ENCODE measurements at places on chromosomes 1 and 21.

- no peak for DNase-seq
Measured at GRCh38 chr21:41703857-41704501, 62.9 kb downstream of the RIPK4 start.

- DNase-seq = no peak
Measured at GRCh38 chr1:202010180-202011015, at the start of gene ELF3. Gene ELF3 (plus strand): TSS chr1:202010587. CDS start chr1:202011137, 550 bp downstream.

GRCh38 chr1:30783256-30783915 is 25.8 kb upstream of the LAPTM5 start:
- DNase-seq = no peak

DNA sequence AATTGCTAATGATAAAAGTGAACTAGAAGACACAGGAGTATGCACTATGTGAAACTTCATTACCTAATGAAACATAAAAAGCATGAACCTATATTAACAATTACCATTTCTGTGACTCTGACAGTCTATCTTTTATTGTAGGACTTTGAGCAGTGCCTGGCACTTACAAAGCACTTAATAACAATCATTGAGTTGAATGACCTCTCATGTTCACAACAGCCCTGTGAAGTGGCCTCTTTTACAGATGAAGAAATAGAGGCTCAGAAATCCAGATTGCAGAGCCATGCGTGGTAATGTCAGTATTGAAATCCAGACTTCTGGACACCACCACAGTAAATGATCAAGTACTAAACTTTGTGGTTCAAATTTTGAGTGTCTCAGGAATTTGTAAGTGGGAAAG is 326.4 kb downstream of the NTNG1 start:
- no peak for DNase-seq

DNA sequence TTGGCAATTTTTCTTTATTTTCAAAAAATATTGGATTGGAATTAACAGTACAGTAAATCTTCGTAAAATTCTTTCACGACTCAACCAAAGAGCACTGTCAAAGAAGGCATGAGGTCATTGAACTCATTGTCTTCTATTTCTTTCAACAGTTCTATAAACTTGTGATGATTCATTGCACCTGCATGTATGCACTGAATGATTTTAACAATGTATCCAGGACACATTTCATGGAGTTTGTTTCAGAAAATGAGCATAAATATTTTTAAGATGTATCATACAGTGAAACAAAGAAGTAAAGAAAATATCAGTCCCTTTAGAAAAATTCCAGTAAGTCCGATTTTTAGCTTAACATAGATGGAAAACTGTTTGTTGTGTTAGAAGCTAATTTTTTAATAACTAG is 33.6 kb upstream of the CD34 start:
- no peak for DNase-seq

DNA sequence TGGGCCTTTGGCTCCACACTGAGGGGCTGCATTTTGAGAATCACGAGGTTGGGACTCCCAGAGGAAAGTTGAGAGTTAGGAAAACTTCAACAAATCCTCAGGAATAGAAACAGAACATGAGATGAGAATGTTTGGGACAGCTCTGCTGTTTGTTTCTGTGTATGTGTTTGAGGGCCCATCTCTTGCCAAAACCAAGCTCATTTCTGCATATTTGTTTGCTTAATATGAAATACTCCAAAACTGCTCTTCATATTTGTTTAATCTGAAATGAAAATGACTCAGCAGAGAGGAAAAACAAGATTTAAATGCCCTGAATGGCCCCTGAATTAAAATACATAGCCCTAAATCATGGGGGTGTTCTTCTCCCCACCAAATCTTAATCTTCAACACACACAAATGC is 78.1 kb downstream of the DDR2 start:
- DNase-seq = no peak

DNA sequence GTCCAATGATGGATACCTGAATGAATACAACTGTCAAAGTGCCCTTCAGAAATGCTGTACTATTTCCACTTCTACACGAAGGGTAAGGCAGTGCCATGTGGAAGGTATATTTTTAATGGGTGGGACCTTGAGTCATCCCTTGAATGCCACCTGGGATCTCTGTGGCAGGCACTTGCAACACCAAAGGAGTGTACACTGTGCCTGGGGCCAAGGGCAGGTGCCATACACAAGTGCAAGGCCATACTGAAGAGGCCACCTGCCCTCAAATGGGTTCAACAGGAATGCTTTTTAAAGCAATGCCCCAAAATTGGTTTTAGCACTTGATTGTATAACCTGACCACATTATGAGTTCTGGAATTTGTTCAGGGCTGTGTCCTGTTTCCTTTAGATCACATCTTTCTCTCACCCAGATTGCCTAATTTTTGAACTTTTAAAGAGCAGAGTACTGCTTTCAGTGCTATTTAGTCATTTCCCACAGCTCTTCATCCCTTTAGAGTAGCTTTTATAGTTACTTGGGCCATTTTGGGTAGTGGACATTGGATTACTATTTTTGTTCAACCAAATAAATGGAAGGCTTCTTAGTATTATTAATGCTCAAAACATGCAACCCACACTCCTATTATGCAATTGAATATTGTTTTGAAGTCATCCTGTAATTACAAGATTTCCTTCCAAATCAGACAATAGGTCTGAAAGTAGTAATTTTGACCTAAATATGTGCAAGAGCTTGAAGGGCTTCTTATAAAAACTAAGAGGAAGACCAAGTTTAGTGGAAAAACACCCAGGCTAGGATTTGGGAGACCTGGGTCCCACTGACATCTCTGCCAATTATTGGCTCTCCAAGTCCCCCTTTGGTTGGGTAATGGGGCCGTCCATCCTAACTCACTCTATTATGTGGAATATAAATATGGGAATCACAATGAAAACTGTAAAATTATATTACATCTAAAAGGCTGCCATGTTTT is 57.2 kb downstream of the LEPR start:
- no peak for DNase-seq

GRCh38 chr1:243490748-243491686 is 235.2 kb downstream of the SDCCAG8 start:
- no peak for DNase-seq

- DNase-seq = no peak
Measured at GRCh38 chr21:15895142-15896106, 165.6 kb downstream of the USP25 start.

- no peak for DNase-seq
Measured at GRCh38 chr1:223240122-223240521, 97.1 kb upstream of the TLR5 start.

DNA sequence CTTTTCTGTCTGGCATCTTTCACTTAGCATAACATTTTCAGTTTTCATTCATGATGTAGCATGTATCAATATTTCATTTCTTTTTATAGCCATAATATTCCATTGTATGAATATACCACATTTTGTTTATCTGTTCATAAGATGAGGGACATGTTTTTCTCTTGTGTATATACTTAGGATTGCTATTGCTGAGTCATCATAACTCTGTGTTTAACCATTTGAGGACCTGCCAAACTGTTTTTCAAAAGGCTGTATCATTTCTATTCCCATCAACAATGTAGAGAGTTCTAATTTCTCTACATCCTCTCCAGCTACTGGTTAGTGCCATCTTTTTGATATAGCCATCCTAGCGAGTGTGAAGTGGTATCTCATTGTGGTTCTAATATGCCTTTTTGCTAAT is 26.2 kb downstream of the MPZL1 start:
- peak; percentile 45 for DNase-seq

GRCh38 chr1:223228931-223229528 is 86.0 kb upstream of the TLR5 start:
- no peak for DNase-seq

- no peak for DNase-seq
Measured at GRCh38 chr1:34984435-34984792, 733 bp downstream of the TMEM35B start.

GRCh38 chr1:41671116-41671755 is 186.8 kb upstream of the EDN2 start:
- no peak for DNase-seq

DNA sequence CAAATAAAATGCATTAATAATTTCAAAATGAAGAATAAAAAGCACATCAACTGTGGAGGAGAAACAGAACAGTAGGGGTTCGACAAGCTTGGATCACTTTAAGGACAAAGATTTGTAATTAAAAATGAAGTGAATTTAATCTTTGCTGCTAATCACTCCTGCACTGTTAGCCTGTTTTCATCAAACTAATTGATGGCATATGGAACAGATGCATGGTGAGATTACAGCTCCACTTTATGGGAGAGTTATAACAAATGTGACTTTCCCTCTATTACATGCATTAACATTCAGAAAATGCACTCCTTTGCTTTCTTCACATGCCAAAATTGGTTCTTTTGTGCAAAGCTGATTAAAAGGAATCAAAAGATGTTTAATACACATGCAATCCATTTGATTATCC is 207.2 kb upstream of the C21orf91 start:
- no peak for DNase-seq

- DNase-seq = no peak
Measured at GRCh38 chr1:230753191-230753585, 6.0 kb downstream of the CAPN9 start.

DNA sequence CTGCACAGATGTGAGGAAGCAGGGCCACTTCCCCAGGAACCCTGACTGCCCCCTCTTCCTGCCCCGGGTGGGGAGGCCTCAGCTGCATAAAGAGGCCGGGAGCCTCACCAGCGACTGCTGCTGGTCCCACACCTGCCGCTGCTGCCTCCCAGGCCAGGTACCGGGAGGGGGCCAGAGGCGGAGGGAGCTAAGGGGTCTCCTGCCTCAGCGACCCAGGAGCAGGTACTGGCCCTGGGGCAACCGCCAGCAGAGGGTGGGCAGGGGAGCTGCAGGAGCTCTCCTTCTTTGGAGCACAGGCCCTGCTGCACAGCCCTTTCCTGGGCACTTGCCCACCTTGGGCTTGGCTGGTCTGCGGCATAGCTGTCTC is 6.8 kb downstream of the GJC2 start:
- DNase-seq = no peak

DNA sequence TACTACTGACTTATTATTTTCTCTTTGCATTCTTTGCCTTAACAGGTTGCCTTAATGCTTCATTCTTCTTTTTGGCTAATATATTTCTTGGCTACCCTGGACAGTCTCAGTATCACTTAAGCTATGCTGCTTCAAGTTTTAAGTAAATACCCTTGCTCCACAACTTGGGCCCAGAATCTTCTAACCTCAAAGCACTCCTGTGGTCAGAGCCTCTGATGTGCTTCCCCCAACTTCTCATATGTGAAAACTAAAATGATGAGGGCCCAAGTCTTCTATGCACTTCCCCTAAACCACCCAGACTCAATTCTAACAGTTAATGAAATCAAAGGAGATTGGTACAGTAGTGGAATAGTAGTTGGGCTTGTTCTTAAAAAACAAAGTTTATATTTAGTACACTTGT is 314.1 kb downstream of the PLPP3 start:
- no peak for DNase-seq

DNA sequence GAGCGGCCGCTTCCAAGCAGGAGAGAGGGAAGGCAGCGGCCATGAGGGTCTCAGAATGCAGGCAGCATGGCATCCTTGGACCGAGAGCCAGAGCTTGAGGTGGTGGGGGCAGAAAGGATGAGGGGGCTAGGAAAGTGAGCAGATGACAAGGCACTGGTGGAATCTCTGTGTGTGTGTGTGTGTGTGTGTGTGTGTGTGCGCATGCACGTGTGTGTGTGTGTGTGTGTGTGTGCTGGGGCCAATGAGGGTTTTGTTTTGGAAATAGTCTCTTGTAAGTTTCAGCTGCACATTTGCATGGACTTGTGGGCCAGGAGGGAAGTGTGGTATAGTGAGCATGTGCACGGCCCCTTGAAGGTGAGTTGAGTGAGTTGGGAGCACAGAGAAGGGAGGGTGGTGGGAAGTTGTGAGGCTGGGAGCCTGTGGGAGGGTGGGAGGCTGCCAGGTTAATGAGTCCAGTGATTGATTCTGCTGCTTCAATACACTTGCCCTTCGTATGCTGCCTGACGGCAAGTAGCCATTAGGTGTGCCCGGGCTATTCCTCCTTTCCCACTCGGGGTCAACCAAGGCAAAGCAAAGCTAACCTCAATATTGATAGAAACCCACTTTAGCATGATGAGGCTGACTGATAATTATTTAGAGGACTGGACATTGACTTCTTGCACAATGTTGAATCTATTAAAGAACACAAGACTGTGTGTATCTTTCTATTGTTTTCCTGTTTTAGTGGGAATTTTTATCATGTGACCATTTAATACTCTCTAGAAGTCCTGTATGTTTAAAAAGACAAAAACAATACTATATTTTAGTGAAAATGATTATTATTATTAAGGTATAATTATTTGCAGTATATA is 80.3 kb downstream of the PROX1 start:
- no peak for DNase-seq

- no peak for DNase-seq
Measured at GRCh38 chr1:12678820-12679219, 34.9 kb downstream of the AADACL4 start.

- DNase-seq = no peak
Measured at GRCh38 chr1:88210103-88210787, 473.8 kb upstream of the PKN2 start.

DNA sequence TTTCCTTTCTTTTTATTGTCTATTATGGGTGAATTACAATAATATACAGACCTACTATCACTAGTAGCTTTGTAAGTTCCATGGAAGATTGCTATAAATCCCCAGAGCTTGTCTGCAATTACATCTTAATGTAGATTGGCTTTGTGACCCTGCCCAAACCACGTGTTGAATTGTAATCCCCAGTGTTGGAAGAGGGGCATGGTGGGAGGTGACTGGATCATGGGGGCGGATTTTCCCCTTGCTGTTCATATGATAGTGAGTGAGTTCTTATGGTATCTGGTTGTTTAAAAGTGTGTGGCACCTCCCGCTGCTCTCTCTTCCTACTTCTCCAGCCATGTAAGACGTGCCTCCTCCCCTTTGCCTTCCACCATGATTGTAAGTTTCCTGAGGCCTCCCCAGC is 34.9 kb upstream of the CDC42BPA start:
- DNase-seq = no peak

DNA sequence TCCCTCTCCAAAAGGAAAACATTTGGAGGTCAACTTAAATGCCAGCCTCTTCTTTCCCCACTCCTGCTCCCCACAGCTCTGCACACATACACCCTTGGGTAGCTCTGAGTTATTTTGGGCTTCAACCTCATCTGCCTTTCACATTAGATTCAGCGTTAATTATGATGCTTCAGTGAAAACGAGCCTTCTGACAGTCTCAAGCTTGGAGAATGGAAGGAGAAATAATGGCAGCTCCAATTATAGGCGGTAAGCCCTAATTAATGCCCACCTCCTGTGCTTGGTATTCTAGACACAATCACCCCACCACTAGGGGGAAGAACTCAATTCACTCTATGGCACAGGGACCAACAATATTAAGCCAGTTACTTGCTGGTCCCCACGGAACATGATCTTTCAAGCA is 397.9 kb downstream of the BRINP2 start:
- no peak for DNase-seq

- DNase-seq = no peak
Measured at GRCh38 chr1:201144701-201145100, 9.6 kb downstream of the TMEM9 start.

GRCh38 chr1:19877181-19877750 is 4.9 kb upstream of the OTUD3 start:
- no peak for DNase-seq

GRCh38 chr1:212513586-212513985 is 80.9 kb downstream of the NENF start:
- no peak for DNase-seq

Measured in hematopoietic multipotent progenitor cell treated with erythropoietin and hydrocortisone succinate and interleukin-3 and kit ligand, for 8 days (in vitro differentiated cells).